ENCODE measurements at places on chromosomes 6 and 20.

DNA sequence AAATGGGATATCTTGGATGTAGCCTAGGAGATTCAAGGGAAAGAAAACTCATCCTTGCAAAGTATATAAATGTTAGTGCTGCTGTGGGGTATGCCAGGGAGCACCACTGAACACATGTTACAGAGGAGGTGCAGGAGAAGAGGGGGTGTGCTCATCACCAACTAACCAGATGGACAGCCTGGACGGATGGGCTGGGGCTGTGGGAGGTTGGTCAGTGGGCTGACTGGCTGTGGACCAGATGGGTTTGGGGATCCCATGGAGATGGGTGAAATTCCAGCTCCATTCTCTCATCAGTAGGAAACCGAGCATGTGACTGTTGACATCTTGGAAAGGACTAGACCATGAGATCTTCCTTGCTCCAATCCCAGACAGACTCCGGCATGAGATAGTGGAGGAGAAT, 201.0 kb downstream of the LRFN2 start:
- no peak for DNase-seq

DNA sequence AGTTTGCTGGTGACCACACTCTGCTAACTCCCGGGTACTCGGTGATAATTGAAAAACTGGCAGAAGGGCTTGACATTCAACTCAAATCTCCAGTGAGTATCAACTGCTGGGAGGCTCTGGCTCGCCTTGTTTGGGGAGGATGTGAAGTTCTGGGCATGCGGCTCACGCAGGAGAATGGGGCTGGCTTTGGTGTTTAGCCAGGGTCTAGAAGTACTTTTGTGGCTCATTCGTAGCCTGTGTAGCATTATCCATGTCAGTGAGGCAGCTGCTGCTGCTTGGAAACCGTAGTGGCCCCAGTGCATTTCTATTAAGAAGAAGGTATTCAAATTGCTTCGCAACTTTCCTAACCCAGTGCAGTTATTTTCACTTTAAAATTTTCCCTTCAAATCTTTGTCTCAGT, 52.2 kb downstream of the KDM1B start:
- DNase-seq: no peak

DNA sequence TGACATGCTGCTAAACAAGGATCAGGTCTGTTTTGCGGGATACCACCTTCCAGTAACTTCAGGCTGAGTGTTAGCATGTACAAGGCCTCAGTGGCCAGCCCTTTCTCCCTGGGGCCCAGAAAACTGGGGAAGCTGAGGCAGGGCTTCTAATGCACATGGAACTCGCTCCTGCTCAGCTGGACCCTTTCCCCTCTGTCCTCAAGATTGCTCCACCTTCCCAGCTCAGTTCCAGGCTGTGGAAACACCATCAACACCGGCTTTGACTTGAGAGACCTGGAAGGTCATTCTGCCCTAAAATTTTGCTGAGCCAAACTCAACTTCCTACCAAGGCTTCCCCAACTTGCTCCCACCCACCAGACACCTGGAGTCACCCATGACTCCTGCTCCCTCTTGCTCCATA, 4.2 kb upstream of the BLCAP start:
- DNase-seq: no peak

- no peak for DNase-seq
These were observed 16.8 kb upstream of the TAAR1 start for GRCh38 chr6:132675749-132676148.

DNA sequence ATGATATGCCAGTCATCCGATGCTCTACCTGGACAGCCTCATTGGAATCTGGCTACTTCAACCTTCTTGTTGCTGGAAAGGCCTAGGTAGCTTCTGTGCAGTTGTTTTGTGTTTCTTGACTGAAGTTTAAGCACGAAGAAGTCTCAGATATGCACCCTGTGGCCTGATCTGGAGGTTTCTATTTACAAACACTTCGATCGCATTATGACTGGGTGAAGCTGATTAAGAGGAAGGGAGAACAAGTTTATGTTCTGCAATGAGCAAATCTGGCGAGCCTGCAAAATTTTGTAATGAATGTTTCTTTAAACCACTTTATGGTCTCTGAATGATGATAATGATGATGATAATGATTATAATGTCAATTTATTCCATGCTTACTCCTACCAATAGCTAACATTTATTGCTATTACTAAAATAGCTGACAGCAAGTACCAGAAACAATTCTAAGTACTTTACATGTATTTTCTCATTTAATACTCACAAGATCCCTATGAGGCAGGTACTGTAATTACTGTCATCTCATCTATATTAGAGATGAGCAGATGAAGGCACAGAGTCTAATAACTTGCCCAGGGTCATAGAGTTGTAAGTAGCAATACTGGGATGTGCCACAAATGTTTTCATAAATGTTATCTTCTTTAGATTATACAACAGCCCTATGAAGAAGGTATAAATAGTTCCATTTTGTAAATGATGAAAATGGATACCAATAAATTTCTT, 126.1 kb upstream of the UST start:
- no peak for DNase-seq

DNA sequence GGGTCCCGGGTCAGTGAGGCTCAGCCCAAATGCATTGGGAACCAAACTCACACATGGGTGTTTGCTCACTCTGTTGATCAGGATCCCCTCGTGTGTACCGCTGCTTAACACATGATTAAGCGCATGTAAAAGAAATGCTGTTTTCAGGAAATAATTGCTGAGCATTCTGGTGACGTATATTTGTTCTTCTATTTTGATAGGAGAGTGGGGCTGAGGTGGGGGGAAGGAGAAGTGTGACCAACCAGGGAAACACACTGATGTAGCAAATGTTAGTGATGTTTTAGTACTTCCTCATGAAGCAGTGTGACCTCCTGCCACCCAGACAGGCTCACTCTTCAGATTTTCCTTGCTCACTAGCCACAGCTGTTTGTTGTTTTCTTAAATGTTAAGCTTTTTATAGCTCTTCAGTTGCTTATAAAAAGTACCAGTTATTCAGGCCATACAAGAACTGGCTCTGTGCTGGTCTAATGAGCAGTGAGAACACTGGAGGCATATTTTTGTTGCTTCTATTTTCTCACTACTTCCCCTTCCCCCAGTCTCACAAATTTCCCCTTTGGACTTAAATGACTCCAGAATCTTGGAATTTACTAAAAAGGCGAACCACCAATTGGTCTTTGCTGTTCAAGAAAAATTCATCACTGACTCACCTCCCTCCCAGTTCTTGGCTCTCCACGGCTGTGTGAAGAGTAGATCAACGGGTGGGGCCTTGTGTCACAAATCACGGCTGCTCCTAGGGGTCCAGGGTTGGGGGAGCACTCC, 79.2 kb upstream of the BACH2 start:
- no peak for DNase-seq

DNA sequence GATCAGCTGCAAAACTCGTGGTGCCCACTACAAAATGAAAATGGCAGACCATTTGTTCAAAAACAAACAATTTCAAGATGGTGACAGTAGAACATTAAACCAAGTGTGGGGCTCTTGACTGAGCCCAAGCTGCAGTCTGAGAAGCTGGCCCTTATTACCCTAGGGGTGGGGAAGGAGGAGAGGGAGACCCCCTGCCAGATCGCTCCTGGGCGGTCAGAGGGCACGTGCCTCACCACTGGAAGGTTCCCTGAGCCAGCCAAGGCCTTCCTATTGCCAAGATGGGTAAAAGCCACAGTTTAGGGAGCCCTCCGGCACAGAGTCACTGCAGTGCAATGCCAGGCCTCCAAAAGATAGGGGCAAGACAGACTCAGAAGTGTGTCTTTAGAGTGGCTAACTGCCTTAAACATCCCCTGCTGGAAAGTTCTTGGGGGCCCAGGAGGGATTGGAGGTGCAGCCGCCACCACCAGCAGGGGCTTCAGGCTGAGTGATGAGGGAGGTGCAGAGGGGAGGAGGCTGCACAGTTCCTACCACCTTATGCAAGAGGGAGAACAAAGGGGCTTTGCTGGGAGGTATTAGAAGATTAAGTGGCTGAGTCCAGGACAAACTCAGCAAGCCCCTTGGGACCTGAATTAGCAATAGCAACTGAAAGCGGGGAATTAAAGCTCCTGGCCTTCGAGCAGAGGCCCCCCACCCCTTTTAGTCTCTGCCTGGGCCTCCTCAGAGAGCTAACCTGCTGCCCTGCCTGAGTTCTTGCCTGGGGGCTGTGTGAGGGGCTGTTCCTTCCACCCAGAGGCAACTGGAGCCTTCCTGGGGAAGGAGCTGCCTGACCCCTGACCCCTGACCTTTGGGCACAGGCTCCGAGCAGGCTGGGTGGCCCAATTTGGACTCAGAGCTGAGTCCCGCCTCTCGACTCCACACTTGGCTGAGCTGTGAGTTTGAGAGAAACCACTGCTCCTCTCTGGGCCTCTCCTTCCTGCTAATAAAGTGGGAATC, 88.4 kb downstream of the VEGFA start:
- no peak for DNase-seq

DNA sequence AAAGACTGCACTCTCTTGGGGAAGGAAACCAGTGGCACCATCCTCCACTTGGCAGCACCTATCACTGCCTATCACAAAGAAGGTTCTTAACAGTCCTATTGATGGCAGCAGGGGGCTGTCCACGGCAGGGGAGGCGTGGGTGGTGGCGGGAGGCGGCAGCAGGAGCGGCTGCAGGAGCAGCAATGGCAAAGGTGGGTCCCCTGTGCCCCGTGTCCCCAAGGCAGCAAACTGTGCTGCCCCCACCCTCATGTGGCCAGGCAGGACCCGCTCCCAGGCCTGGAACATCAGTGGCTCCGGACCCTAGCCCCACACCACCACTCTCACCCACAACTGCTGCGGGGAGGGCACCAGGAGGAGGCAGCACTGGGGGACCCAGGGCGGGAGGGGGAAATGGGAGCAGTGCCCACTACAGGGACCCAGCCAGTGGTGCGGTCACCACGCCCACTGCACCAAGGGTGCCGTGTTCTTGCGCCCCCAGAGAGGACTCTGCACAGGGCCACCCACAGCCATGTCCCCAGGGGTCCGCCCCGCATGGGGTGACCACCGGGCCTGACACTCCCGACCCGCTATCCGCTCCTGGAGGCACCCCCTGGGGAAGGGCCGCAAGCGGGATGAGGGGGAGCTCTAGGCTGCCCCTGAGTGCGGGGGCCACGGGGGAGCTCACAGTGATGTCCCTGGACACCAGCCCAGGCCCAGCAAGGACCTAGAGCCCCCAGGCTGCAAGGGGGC, 54.6 kb downstream of the GMDS start:
- DNase-seq: no peak

GRCh38 chr20:7155794-7156193, 388.3 kb downstream of the BMP2 start:
- no peak for DNase-seq
